Cardiac septum (tissue), 1 donor: ENCODE measurements at places on chromosomes 3 and 15. TPM values are rescaled to one million over a fixed set of nuclear protein-coding genes. Genes with fewer than 3 reads are reported as not detected.

GRCh38 chr15:101250873-101251829 lies 697 bp downstream of the CHSY1 start:
- DNase-seq: no peak

GRCh38 chr3:14646589-14647413 lies 4.8 kb upstream of the CCDC174 start:
- DNase-seq: no peak

- DNase-seq: no peak
Observed at GRCh38 chr3:189455009-189455408, 176.2 kb upstream of the TP63 start.

- no peak for DNase-seq
Observed at GRCh38 chr15:85551221-85551832, 170.9 kb downstream of the AKAP13 start.

DNA sequence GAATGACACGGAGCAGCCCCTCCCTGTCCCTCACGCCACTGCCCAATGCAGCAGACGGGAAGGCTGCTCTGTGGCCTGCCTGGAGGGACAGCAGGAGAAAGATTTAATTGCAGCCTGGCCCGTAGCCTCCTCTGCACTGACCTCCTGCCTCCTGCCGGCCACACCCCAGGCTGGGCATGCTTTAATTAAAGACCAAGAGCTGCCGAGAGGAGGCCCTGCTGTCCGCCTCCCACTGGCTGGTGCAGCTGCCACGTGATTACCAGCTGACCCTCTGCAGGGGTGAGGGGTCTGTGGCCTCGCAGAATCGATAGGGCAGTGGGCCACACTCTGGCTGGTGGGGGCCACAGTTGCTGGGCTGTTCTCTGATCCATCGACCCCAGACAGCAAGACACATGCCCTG lies 100.2 kb upstream of the PRR23E start:
- DNase-seq: no peak

GRCh38 chr15:35728219-35728940 lies 182.4 kb upstream of the DPH6 start:
- no peak for DNase-seq

DNA sequence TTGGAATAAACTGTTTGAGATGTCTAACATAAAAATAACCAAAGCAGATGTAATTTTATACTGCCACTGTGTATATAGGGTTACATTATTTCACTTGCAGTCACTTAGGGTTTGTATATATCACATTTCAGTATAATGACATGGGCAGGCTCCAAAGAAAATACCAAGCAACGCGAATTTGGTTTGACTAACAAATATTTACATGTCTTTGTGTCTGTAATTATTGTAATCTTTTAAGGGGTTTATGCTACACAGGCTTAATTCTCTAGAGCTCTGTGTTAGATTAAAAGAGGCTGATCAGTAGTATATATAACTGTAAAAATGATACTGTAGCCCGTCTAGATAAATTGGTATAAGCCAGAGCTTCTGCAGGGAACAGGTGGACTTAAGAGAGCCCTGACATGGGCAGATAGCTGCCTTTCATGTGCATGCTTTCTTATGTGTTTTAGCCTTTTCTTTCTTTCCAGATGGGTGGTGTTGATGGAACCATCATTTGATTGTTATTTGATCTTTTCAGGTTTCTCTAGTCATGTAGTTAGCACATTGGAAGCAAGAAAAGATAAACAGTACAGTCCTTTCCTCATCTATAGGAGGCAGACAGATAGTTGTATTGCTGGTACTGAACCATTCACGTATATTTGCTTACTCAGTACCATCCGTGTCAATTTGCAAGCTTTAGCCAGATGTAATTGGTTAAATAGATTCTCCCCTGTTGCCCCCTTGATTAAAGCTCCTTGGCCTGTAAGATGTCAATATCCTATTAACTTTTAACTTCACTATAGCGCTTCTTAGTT lies 86.1 kb downstream of the GALK2 start:
- no peak for DNase-seq

DNA sequence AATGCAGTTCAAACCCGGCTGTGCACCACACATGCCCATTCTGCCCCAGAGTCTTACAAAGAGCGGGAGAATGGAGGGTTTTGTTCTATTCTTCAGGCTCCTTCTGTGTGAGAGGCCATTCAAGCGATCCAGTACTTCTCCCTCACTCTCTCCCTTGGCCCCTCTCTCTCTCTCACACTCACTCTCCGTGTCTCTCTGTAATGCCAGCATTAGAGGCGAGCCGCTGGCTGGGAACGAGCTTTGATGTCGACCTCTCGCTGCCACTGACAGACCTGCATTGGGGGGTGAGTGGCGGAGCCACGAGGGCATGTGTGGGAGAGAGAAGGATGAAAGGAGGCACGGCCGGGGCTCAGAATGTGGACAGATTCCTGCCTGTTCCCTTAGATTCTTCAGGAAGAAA lies 231.7 kb upstream of the ARRDC4 start:
- DNase-seq: no peak

GRCh38 chr15:74847432-74847831 lies 4.5 kb upstream of the ULK3 start:
- DNase-seq: no peak

DNA sequence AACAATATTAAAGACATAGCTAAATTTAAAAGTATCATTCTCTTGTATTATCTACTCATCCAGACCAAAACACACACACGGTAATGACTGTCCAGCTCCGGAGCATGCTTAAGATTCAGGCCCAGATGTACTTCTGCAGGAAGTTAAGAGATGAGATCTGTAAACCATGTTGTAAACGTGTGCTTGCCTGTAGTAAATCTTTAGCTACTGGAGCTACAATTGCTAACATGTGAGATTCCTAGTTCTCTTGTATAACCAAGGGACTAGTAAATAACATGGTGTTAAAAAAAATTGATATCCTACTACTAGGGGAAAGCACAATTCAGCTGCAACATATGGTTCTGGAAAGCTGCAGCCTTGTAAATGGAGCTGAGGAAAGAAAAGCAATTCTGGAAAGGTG lies 651.7 kb upstream of the CCDC54 start:
- DNase-seq: no peak

- no peak for DNase-seq
Observed at GRCh38 chr15:53589520-53590057, 169.9 kb downstream of the WDR72 start.

GRCh38 chr3:69442771-69443311 lies 57.0 kb upstream of the FRMD4B start:
- no peak for DNase-seq

DNA sequence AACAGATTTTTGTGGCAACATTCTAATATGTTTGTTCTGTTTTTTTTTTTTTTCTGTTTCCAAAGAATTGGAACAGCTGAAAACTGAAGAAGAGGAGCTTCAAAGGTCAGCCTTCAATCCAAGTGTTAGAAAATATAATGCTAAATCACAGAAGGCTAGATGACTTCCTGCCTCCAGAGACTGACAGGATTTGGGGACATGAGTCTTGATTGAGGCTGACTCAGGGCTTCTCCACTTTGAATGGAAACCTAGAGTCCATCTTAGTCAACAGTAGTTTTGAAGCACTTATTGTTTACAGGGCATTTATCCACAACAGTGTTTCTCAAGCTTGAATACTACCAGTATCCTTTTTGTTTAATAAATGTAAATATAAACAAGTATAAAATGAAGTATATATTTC lies 44.5 kb upstream of the RAD51 start:
- DNase-seq: no peak

- DNase-seq: no peak
Observed at GRCh38 chr15:100168787-100169186, 173.0 kb downstream of the ADAMTS17 start.

GRCh38 chr15:70324001-70324974 lies 226.6 kb upstream of the TLE3 start:
- DNase-seq: no peak

- no peak for DNase-seq
Observed at GRCh38 chr15:79053894-79054293, 36.7 kb downstream of the RASGRF1 start.

DNA sequence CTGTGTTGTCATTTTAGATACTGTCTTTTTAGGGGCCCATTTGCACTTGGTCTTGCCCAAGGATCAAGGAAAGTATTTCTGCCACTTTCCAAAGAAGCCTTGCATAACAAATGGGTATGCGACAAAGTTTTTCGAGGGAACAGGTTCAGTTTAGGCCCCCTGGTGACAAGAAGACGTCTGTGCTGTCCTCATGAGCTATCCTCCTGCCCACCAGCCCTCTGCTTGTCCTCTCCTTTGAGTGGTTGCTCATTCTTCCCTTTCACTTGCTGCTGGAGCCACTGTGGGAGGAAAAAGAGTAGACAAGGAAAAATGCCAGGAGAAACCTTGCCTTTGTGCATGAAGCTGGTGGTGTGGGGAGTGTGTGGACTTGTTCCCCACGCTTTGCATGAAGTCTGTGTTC lies 171.9 kb downstream of the CACNA2D3 start:
- DNase-seq: no peak

GRCh38 chr15:26232691-26233090 lies 369.6 kb upstream of the ATP10A start:
- DNase-seq: no peak

DNA sequence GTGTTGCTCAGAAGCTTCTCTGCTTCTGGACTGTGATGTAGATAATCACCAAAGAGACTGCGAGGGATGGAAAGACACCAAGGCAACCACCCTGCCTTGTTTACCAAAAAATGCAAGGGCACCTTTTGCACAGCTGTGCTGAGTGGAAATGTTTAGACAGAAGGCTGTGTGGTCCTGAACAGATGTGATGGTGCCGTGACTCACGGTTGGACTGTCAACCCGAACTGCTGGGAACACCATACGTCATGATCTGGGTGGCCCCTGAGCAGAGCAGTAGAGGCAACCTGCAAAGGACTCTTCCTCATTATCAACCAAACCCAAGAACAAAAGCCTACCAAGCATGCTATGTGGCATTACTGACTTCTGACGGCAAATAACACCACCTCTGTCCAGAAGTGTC lies 61.3 kb upstream of the LPP start:
- DNase-seq: no peak

- no peak for DNase-seq
Observed at GRCh38 chr3:178546079-178546478, 9.8 kb downstream of the KCNMB2 start.

Gene TNNC1
- 8,054 TPM for total RNA-seq

Gene PLSCR2
- total RNA-seq: 0.48 TPM

Gene SLC22A13
- 0.22 TPM for total RNA-seq

Gene CADPS
- 45.1 TPM for total RNA-seq

Gene ADAMTS17
- total RNA-seq: 0.67 TPM

Gene C3orf22
- total RNA-seq: not detected

Gene AP3B2
- 0.22 TPM for total RNA-seq

Gene TMEM42
- total RNA-seq: 10.5 TPM

Gene GOLGA6L4
- total RNA-seq: 2.5 TPM

Gene CYP8B1
- not detected for total RNA-seq

Gene KCNH8
- 0.08 TPM for total RNA-seq

Gene CEP152
- 1.1 TPM for total RNA-seq

Gene VIPR1
- 0.89 TPM for total RNA-seq
